ENCODE measurements at places on chromosomes 13 and 19.

GRCh38 chr19:53047379-53047778 is 2.8 kb downstream of the ERVV-2 start:
- no peaks in the 10 kb centered on the region for H3K27me3 ChIP-seq
- no peak for DNase-seq
- no peak overlapping the region for H3K4me3 ChIP-seq
- peaks cover 4% of the 10 kb centered on the region for H3K36me3 ChIP-seq

- no peak overlapping the region for H3K27ac ChIP-seq
- no peaks in the 10 kb centered on the region for H3K36me3 ChIP-seq
- no peak overlapping the region for H3K4me3 ChIP-seq
- H3K27me3 ChIP-seq = no peaks in the 10 kb centered on the region
- no peak for DNase-seq
Observed at GRCh38 chr13:68063181-68063580, 833.0 kb upstream of the PCDH9 start.

DNA sequence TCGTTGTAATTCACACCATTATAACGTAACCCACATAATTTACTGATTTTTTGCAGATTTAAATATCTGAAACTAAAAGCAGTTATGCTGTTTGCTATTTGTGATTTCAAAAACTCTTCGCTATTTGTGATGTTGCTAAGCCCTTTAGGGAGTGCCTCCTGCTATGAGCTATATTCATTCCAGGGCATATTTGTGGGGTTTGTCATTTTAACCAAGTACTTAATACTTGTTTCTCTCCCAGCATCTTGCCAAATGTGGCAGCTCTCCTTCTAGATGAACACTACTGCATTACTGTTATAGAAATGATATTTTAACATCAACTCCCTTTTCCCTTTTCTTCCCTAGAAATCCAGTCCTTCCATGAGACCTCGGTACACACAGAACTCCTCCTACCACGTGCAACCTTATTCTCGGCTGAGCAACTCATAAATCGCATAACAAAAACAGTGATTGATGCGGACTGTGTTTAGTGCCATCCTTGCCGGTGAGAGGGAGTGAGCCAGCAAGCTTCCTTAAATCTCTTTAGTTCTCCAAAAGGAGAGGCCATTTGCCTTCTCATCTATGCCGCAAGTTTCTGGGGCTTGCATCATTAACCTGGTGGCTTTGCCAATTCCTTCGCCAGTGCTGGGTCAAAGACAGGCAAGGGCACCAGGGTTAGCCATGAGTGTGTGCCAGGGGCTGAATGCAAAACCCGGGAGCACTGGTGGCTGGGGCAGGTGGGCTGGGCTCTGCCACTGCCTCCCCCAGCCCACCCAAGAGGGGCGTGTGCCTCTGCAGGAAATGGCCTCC is 33.4 kb downstream of the RFX2 start:
- H3K27me3 ChIP-seq = no peaks in the 10 kb centered on the region
- no peak overlapping the region for H3K27ac ChIP-seq
- DNase-seq = no peak
- no peak overlapping the region for H3K4me3 ChIP-seq

DNA sequence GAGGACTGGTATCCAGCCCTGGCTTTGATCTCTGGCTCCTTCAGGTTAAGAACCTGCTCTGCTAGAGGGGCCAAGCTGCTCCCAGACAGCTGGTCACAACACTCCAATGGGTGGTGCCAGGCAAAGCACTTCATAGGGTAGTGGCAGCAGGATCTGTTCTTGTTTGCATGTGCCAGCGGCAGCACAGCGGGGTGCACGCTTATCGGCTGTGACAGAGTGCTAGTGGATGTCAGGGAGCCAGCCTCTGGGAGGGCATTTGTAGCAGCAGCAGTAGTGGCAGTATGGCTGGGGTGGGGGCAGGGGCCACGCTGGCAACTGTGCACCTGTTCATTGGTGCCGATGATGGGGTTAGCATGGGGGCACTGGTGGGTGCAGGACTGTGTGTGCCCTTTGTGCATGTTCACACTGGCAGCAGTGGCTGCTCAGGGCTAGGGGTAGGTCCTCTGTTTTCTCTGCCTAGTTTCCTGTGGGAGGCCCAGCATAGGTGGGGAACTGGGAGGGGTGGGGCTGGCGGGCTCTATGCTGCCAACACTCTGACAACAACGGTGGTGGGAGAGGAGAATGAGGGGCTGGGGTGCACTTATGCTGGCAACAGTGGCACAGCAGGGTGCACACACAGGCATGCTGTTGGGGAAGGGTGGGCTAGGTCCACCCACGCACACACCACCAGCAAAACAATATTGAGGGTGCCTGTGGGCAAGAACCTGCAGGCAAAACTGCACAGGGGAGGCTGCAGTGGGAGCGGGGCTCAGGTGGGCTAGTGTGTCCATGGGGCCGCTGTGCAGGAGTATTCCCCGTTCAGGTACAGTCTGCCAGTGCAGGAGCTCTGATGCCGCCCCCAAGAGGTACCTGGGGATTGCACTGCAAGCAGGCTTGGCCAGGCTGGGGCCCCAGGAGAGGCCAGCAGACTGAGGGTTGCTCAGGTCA is 19.3 kb downstream of the AP1M1 start:
- no peaks in the 10 kb centered on the region for H3K27me3 ChIP-seq
- H3K36me3 ChIP-seq = peaks cover 52% of the 10 kb centered on the region
- H3K27ac ChIP-seq = no peak overlapping the region

DNA sequence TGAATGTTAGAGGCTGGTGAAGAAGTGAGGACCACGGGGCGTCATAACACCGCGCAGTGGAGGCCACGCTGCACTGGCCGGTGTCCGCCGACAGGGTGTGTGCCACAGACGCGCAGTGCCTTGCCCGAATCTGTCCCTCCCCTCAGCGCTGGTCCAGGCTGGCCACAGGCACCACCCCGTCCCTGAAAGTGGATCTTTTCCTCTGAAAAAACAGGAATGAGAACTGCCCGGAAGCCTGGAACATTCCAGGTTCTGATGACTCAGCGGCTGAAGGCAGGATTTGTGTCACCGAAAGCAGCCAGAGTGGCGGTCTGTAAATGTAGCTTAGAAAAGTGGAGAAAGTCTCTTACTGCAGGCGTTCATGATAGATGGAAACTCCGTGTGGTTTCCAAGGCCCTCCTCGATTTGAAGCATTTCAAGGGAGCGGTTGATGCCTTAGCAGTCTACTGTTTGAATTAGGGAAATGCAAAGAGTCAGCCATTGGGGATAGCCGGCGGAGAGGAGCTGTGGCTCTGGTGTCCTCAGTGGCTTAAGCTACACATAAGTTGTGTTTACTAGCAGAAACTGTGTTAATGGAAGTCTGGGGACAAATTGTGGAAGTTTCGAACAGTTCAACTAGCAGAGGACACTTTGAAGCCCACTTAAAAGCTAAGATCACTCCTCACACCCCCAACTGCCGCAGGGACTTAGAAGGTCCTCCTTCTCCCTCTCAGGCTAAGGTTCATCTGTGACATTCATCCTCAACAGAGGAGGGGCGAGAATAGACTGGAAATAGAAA is 70.8 kb downstream of the NUFIP1 start:
- no peaks in the 10 kb centered on the region for H3K4me1 ChIP-seq
- H3K27ac ChIP-seq = peak overlapping the region; percentile 84
- H3K36me3 ChIP-seq = no peaks in the 10 kb centered on the region
- peak; percentile 93 for DNase-seq
- no peak overlapping the region for H3K4me3 ChIP-seq

DNA sequence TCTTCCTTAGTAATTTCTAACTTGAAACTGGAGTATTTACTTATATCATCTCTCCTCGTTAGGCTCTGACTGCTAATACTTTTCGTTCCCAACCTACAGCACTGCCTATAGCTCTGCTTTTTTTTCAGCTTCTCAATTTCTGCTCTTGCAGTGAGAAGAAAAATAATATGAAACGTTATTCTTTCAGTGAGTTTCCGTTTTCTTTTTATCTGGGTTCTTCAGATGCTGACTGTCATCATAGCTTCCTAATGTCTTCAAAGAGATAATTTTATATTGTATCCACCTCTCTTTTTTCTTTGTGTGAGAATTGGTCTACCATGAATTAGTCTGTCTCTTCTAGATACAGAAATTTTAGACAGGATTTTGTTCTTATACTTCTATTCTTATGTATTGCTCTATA is 454.9 kb downstream of the LMO7 start:
- no peaks in the 10 kb centered on the region for H3K4me1 ChIP-seq
- no peak overlapping the region for H3K27ac ChIP-seq
- no peaks in the 10 kb centered on the region for H3K27me3 ChIP-seq
- no peak for DNase-seq
- H3K36me3 ChIP-seq = peaks cover 12% of the 10 kb centered on the region

DNA sequence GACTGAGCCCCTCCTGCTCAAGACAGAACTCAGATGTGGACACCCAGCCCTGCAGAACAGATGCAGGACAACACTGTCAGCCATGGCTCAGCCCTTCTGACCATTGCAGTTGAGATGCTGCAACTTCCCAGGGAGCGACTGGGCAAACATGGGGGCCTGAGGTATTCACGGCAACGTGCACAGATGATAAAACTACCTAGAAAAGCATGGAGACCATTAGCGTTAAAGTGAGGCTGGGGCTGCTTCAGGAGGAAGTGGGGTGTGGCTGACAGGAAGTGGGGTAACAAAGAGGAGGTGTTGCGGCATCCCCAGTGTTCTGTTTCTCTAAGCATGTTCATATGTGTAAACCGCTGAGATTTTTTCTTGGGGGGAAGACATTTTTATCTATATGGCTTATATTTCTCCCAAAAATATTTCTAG is 1.3 kb upstream of the SIGLEC9 start:
- H3K27ac ChIP-seq = no peak overlapping the region
- no peak for DNase-seq
- no peaks in the 10 kb centered on the region for H3K27me3 ChIP-seq
- H3K36me3 ChIP-seq = no peaks in the 10 kb centered on the region

GRCh38 chr13:71089056-71089455 is 777.9 kb downstream of the DACH1 start:
- no peaks in the 10 kb centered on the region for H3K4me1 ChIP-seq
- H3K27ac ChIP-seq = no peak overlapping the region
- DNase-seq = no peak
- no peaks in the 10 kb centered on the region for H3K36me3 ChIP-seq

DNA sequence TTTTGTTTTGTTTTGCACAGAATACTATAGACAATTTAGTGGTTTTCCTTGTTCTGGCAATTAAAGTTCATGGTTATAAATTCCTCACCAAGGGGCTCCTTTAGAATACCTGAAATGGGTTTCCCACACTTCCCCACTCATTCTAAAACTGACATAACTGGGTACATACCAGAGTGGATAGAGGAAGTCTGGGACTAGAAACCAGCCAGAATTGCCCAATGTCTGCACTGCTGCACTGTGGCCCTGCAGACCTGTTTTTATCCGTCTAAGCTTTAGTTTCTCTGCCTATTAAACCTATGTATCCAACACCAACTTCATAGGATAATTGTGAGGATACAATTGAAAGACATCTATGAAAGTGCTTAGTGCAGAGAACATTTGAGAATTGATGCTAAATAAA is 498.6 kb downstream of the KCTD12 start:
- H3K27me3 ChIP-seq = no peaks in the 10 kb centered on the region
- 0 out of 2 replicates have a peak, but pooled peaks cover 2% of the 10 kb centered on the region for H3K4me1 ChIP-seq
- H3K4me3 ChIP-seq = no peak overlapping the region
- no peak overlapping the region for H3K27ac ChIP-seq

- H3K36me3 ChIP-seq = peaks cover 12% of the 10 kb centered on the region
- no peak overlapping the region for H3K4me3 ChIP-seq
- no peak for DNase-seq
- H3K4me1 ChIP-seq = no peaks in the 10 kb centered on the region
- H3K27ac ChIP-seq = no peak overlapping the region
- H3K27me3 ChIP-seq = no peaks in the 10 kb centered on the region
Observed at GRCh38 chr13:35208587-35208986, 266.5 kb downstream of the NBEA start.

DNA sequence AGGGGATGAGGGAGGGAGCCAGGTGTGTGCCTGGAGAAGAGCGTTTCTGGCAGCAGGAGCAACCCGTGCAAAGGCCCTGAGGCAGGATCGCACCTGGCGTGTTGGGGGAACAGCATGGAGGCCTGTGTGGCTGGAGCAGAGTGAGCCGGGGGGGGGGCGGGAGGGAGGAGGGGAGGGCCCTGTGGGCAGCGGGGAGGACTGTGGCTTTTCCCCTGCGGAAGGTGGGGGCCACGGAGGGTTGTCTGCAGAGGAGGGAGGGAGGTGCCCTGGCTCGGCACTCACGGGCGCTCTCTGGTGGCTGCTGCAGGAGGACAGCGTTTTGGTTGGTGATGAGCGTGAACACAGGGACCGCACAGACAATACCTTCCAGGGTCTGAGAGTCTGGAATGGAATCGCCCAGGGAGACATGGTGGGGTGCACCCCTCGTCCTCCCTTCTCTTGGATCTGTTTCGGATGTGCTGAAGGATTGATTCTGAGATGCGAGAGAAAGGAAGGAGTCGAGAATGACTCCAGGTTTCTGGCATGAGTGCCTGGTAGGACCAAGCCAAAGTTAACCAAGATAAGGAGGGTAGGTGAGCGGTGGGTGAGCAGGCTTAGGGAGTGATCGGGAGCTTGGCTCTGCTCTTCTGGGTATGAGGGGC is 6.5 kb downstream of the RAB11B start:
- H3K27ac ChIP-seq = no peak overlapping the region
- no peaks in the 10 kb centered on the region for H3K4me1 ChIP-seq
- no peak overlapping the region for H3K4me3 ChIP-seq
- DNase-seq = peak; percentile 81

GRCh38 chr13:92097337-92097903 is 699.0 kb downstream of the GPC5 start:
- no peaks in the 10 kb centered on the region for H3K27me3 ChIP-seq
- no peak overlapping the region for H3K4me3 ChIP-seq
- DNase-seq = no peak
- H3K27ac ChIP-seq = no peak overlapping the region
- H3K4me1 ChIP-seq = no peaks in the 10 kb centered on the region

Measured in H9 (cell line).